ENCODE measurements at places on chromosomes 6 and 20.
A peak's percentile ranks its signal among the peaks of the same experiment; 100 is the strongest.

DNA sequence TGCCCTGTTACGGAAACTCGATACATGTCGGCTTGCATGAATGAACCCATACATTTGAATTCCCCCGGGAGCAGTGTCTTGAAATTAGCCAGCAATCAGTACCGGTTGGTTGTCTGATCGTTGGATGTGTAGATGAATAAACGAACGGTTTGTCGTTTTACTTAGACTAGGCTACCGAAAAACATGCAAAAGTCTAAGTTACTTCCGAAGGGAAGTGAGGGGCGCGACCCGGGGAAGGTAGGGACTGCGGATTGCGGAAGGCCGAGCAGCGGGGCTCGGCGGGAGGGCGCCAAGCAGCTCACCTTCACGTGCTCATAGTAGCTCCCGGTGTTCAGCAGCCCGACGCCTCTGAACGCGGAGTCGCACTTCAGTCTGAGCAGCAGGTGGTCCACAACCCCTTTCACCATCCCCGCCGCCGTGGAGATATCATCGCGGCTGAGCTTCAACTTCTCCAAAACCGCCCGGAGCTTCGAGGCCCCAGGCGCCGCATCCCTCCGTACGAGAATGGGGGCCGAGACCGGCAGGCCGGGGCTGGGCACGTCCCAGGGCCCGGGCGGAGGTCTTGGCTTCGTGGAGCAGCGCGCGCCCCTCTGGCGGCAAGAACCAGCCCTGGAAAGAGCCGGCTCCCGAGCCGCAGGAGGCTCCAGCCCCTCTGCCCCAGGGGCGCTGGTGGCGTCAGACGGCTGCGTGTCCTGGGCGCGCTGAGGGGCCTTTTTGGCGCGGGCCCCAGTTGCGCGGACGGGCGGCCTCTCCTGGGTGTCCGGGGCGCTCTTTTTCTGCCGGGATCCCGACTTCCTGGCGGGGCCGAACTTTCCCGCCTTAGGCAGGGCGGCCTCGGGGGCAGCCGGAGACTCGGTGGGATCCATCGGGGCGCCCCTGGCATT is 632 bp downstream of the CGAS start:
- peak; percentile 10 for DNase-seq

GRCh38 chr6:163404825-163405265 is 9.7 kb upstream of the QKI start:
- no peak for DNase-seq

- DNase-seq = no peak
Observed at GRCh38 chr20:23456873-23457272, 4.2 kb upstream of the CST11 start.

DNA sequence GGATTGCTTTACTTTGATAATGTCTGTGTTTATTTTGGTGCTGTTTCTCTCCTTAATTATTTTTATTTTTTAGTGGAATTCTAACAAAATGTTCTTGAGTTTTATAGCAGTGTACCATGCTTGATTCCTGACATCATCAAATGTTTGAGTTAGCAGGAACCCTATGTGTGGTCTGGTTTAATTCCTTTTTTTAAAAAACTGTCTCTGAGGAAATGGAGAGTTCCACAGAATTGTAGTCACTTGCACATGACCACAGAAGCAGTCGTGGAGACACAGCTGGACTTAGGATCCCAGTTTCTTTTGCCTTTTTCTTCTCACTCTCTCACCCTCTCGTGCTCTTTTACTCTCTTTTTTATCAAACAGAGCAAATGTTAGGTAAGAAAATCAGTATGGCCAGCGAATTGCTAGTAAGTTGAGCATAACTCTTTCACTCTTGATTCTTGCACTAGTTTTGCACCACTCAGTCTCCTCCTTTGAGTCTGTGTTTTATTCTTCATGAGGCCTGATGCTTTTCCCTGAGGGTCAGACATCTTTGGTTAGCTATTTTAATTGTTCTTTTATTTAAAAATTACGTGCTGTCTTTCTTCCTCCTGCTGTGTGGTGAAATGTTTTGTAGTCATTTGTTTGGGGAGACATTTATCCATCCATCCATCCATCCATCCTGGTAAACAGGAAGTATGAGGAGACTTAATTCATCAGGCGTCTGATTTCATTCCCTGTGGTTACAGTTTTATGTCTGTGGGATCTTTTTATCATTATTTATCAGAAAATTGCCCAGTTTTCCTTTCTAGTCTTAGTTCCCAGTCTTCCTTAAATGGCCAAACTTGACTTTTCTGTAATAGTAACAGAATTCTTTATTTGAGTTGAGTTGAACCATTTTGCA is 83.0 kb downstream of the SCAF8 start:
- DNase-seq = no peak

- no peak for DNase-seq
Observed at GRCh38 chr20:63400486-63401210, 39.5 kb upstream of the CHRNA4 start.

DNA sequence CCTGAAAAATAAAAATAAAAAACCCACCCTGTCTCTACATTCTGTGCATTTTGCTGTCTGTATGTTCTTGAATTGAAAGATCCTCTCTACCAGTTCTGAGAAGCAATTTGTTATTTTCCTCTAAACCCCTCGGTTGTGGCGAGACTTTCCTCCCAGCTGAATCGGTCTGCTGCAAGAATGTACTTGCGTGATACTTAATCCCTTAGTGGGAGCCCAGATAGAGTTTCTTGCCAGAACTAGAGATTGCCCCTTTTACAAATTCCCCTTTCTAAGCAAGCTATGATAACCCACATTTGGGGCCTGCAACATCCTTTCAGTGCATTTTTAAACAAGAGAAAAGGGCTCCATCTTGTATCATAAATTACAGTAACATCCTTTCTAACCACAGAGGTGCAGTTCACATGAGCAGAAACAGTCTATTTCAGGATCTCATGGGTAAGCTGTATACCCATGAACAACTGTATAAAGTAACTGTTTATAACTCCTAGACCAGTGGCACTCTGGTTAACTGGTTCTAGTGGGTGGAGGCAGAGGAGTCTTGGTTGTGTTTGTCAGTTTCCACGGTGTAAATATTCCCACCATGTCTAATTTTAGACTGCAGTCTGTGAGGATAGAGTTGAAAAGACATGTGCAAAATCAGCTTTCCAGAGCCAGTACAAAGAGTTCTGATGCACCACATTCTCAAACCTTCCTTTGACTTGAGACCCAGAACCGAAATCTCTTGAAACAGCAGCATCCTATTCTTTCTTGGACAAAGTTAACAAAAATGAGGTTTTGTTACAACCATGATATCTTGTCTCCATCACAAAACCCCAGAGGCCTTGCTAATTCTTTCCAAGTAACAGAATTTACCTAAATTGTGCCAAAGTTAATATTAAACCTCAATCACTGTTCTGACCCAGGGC is 113.1 kb upstream of the ZNF217 start:
- DNase-seq = no peak

DNA sequence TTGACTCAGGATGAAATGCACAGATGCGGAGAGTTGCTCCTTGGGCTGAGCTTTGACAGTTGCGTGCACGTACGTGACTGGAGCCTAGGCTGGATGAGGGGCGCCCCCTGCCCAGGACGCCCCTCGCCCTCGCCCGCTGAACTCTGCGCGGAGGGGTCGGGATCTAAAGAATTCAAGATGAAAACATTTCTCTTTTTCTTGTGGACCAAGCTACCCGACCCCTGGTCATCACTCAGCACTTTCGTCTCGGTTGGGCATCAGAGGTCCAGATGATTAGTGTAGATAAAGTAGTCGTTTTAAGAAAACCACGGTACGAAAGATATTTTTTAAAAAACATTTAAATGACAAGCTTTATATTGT is 700 bp downstream of the DTD1 start:
- DNase-seq = no peak

DNA sequence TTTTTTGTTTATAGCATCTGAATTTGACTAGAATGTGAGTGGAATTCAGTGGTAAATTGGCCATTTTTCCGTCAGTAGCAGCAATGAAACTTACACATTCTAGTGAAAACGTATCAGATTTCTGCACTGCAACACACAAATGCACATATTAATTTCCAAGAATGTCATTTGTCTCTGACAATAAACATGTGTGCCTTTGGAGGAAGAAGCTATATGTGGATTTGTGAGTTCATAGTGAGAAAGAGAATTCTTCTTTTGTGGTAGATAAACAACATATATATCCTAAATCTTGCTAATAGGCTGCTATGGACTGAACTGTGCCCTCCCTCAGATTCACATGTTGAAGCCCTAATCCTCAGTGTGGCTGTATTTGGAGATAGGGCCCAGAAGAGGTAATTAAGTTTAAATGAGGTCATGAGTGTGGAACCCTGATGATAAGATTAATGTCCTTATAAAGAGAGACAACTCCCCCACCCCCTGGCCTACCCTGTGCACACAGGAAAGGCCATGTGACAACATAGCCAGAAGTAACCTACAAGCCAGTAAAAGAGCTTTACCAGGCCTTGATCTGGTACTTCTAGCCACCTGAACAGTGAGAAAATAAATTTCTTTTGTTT is 200.2 kb upstream of the EYA4 start:
- no peak for DNase-seq

- DNase-seq = no peak
Observed at GRCh38 chr6:36124881-36125280, 5.4 kb upstream of the MAPK13 start.

GRCh38 chr6:45483021-45483420 is 105.3 kb upstream of the SUPT3H start:
- DNase-seq = no peak

DNA sequence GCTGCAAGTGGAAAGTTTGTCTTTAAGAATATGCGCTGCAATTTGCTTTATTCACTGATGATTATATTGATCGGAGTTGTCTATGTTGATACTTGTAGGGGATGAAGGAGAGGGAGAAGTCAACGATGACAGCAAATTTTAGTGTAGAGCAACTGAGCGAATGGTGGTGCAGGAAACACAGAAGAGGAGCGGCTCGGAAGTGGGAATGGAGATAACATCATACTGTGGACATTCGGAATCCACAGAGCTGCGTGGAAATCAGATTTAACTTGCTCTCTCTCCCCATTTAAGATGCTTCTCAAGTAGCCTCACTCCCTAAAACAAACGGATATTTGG is 722 bp upstream of the TMEM14B start:
- no peak for DNase-seq

GRCh38 chr6:68967549-68968300 is 332.6 kb downstream of the ADGRB3 start:
- peak; percentile 6 for DNase-seq

DNA sequence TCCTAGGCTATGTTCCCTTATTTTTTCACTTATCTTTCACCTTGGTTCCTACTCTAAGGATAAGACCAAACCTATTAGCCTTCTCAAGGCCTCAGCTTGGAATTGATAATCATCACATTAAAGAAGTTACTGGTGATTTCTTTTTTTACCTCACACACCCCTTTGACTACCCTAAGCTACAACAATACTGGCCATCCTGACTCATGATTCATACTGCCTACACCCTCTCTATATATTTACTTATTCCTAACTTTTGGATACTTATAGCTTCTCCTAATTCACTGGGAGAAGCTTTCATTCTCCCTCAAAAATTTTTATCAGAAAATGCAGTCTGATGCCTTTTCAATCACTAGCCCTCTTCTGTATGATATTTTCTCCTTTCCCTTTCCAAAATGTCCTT is 256.1 kb downstream of the TBX18 start:
- DNase-seq = no peak

DNA sequence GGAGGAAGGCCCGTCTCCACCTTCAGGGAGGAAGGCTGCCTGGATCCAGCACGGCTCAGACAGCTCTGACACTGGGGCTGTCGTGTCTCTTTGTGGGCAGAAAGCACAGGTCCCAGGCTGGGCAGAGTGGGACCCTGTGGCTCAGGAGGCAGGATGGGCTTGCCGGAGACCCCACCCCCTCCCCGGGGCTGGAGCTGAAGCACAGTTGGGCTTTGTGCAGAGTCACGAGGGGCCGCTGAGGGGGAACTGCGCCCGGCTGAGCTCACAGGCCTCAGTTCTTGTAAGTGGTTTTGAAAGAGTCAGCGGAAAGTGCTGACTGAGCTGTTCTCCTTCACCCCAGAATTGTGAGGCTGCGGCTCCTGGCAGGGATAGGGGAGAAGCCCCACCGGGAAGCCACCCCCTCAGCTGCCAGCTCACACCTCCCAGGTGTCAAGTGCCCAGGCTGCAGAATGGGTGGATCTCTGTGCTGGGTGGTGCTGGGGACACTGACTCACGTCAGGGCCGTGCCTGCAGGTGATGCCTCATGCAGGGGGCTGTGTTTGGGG is 145.5 kb upstream of the RNF24 start:
- peak; percentile 30 for DNase-seq

- no peak for DNase-seq
Observed at GRCh38 chr6:122696079-122696478, 83.4 kb upstream of the FABP7 start.

DNA sequence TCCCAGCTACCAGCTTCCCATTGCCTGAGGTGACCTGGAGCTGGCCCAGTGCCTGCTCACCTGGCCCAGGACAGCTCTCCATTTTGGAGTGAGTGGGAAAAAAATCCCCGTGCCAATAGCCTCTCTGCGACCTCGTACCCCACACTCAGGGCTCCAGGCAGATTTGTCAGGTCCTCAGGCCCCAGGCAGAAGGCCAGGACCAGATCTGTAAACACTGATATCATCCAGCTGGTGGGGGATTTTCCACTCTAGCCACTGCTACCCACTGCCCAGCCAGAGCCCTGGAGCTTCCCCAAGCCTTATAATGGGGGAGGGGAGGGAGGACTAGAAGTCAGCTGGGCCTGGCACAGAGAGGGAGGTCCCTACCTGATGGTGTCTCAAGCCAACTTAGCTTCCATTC is 1.3 kb upstream of the PGC start:
- DNase-seq = no peak

- DNase-seq = peak; percentile 67
Observed at GRCh38 chr6:169724494-169725124, at the start of gene PHF10. Gene PHF10, minus strand, starts transcription at chr6:169724500. Its CDS starts 569 bp downstream, at chr6:169723931.

DNA sequence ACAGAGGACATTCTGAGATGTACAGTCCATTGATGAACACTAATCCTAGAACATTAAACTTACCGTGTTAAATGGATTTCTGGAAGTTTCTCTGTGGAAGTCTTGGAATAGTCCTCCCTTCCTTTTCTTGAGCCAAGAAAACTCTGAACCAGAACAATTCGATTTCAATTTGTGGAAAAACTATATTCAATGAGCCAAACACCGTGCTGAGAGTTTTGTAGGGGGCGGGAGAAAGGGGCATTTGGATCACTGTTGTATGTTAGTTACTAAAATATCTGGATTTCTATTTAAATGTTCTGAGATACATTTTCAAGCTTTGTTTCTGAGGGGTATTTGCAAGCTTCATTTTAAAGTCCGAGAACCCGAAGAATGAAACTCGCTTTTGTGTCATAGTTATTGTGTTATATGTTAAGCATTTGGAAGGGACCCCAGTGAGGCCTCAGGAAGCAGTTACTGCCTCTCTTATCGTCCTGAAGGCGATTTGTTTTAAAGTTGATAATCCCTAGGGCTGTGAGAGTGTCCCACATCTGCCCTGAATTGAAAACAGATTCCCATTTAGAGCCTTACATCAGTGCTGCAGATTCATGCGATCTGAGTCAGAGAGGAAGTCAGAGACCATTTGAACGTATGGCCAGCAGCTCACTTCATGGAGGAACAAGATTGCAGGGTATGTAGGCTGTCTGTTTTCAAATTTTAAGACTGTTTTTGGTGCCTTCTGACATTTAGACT is 70.8 kb upstream of the SASH1 start:
- no peak for DNase-seq

GRCh38 chr20:1431158-1431557 is 35.5 kb downstream of the NSFL1C start:
- DNase-seq = no peak
